IPS DF 6.9 (cell line): ENCODE measurements at places on chromosomes 3 and 15.

DNA sequence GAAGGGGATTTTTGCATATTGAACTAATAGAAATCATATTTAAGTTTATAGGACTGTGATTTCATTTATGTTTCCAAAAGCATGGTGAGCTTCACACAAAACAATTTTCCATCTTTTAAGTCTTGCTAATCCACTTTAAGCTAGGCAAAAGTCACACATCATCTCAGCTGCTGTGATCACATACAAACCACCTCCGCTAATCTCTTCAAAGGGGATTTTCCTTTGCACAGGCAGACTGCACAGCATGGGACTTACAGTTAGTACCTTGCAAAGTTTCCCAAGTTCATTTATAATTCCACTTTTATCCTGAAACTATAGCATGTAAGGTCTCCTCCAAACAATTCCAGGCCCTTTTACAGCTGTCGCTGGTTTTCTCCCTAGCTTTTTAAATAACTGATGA lies 225.1 kb upstream of the CNTN3 start:
- DNase-seq = no peak

DNA sequence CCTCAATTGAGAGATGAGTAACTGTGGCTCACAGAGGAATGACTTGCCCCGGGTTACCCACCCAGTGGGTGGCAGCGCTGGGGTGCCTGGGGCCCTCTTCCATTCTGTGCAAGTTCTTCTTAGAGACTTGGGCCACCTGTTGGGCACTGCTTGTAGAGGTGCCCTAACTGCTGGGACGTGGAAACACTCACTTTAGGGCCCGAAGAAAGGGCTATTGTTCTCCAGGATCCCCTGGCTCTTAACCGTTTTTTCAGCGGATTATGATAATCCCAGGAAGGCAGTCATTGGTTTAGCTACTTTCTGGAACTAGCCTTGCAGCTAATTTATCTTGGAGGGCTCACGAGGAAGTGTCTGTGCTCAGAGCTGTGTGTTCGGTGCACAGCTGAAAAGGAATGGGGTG lies 66.0 kb upstream of the GCNT3 start:
- no peak for DNase-seq

- DNase-seq = no peak
Observed at GRCh38 chr3:152756807-152757206, 78.1 kb upstream of the P2RY1 start.

- no peak for DNase-seq
Observed at GRCh38 chr15:93987068-93987467, 244.3 kb upstream of the MCTP2 start.

GRCh38 chr3:110419601-110420000 lies 652.0 kb upstream of the NECTIN3 start:
- DNase-seq = no peak

- no peak for DNase-seq
Observed at GRCh38 chr15:91664224-91664836, 189.2 kb upstream of the SLCO3A1 start.

- no peak for DNase-seq
Observed at GRCh38 chr15:55499151-55499550, 8.9 kb downstream of the DNAAF4 start.

- DNase-seq = no peak
Observed at GRCh38 chr3:78293284-78293683, 1253.4 kb downstream of the ROBO2 start.

DNA sequence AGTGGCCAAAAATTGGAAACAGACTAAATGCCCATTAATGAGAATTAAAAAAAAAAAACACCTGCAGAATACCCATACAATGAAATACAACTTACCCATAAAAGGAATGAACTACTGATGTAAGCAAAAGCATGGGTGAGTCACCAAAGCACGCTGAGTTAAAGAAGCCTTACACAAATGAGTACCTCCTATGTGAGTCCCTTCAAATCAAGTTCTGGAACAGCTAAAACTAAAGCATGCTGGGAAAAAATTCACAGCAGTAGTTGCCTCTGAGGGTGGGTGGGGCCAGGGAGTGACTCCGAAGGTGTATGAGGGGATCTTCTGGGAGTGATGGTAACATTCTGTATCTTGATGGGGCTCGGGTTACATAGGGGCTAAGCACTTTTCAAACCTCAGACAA lies 11.4 kb downstream of the MYO5C start:
- no peak for DNase-seq

DNA sequence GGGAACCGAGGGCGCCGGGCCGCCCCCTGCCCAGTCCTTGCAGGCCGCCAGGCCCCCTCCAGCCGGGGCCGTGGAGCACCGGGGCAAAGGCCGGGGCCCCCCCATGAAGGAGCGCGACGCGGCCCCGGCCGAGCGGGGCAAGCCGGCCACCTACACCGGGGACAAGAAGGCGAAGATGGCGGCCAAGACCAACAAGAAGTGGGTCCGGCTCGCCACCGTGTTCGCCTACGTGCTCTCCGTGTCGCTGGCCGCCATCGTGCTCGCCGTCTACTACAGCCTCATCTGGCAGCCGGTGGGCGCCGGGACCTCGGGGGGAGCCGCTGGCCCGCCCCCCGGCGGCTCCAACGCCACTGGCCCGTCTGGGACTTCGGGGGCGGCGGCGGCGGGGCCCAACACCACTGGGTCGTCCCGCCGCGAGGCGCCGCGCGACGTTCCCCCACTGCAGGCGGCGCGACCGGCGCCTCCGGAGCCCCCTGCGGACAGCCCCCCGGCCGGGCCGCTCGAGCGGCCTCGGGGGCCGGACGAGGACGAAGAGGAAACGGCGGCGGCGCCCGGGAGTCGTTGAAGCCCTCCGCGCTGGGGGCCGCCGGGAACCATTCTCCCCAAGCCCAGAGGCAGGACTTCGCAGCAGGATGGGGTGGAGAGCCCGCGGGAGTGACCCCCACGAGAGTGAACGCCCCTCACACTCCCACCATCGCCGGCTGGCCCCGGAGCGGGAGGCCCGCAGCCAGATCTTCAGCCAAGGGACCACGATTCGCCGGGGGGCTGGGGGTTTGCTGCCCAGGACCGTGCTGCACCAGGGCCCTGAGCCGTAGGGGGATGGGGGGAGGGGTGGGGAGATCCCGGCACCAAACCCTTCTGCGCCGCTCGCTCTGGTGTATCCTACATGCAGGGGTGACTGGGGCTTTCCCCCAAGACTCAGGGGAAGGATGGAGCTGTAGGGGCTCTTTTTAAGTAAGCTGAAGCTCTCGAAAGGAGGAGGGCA lies 753 bp downstream of the INAFM2 start:
- no peak for DNase-seq

DNA sequence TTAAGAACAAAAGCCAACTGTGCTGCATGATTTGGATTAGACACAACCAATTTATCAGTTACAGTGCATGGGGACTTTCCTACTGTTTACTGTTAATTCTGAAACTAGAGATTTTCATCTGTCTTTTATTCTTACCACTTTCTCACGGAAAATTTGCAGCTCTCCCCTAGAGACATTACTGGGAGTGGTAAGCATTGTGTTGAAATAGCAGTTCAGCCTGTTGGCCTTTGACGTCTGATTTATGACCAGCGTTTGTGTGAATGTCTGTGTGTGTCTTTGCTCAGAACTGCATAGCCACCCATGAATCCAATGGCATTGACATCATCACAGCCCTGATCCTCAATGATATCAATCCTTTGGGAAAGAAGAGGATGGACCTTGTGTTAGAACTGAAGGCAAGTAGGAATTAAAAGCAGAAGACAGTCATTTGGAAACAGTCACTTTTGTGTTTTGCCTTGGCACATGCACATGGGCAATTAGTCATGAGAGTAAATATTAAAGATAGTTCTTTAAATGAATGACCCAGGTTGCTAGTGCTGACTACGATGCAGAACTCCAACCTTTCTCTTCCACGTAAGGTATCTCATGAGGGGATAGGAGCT lies 202.2 kb upstream of the BHLHE40 start:
- no peak for DNase-seq

GRCh38 chr15:40443846-40444245 lies 3.1 kb downstream of the BAHD1 start:
- DNase-seq = no peak

DNA sequence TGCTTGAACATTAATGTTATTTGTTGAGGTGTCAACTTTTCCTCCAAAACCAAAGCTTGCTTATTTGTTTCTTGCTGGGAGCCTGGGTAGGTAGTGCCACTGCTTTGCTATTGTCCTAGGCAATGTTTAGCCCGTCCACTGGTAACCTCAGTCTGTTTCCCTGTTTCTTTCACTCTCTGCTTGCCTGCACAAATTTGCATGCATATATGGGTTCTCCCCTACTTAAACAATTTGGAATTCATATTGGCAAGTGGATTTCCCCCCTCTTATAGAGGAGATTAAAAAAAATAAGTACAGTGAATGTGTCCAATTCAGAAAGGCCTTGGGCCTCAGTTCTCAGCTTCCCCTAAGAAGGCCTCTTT lies 45.0 kb upstream of the BOC start:
- DNase-seq = no peak

DNA sequence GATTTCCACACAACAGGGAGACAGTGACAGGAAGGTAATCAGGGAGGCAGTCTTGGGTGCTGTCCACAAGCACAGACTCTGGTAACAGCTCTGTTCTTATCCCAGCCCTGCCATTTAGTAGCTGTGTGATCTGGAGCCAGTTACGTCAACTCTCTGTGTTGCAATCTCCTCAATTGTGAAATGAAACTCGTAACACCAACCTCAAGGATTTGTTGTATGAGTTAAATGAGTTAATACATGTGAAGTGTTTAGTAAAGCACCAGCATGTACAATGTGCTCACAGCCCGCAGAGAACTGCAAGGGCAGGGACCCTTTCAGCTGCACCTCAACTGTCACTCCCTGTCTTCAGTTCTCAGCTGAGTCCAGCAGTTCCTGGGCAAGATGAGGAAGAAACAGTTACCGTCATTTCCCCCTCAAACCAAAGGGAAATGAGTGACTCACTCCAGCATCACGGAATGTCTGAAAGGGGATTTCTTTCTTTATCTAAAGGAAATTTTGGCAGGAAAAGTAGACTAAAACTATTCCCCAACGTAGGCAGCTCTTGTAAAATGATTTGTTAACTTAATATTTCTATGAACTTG lies 39.9 kb upstream of the MB21D2 start:
- DNase-seq = no peak

- no peak for DNase-seq
Observed at GRCh38 chr15:65963911-65964482, 94.7 kb downstream of the RAB11A start.

- DNase-seq = no peak
Observed at GRCh38 chr15:36877796-36878683, 222.3 kb downstream of the MEIS2 start.

GRCh38 chr3:97983933-97984491 lies 11.8 kb upstream of the RIOX2 start:
- no peak for DNase-seq

DNA sequence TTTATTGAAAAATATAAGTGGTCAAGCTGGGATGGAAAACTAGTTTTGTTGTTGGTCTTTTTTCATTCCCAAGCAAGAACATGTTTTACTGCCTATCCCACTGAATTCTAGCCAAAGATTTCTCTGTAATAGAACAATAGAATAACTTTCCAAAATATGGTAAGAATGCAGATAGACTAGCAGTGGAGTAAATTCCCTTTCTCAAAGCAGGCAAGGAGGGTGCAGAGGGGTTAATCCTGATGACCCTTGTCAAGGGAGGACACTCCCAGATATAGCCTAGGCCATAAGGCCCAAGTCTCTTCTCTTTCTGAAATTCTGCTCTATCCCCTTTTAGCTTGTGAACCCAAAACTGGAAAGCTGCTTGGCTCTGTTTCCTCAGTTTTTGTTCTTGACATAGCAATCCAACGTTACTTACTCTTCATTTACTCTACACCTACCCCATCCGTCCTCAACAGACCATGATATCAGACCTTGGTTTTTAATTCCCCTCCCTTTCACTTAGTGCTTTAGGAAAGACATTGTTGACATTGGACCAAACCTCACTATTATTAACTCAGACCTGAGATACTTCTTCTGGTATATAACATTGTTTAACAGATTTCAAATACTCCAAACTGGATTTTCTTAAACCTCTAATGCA lies 453.6 kb upstream of the THBS1 start:
- DNase-seq = no peak

GRCh38 chr15:96586901-96587300 lies 256.4 kb downstream of the NR2F2 start:
- DNase-seq = no peak

DNA sequence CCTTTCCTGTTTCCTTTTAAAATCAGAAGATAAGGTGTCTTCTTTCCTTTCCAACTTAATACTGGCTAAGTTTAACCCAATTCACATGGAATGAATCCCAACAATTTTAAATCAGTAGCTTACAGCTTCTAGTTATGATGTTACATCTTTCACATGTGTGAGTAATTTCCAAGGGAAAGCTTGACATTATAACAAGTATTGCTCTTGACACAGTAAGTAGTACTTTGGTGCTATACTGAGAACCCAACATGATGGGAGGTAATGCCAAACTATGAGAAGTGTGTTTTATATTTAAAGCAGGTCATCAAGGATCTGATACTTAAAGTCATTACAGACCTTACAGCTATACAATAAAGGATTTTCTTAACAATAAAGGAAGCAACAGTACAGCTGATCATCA lies 29.1 kb downstream of the RABL3 start:
- no peak for DNase-seq

GRCh38 chr3:102036017-102036416 lies 186.7 kb downstream of the NFKBIZ start:
- DNase-seq = no peak

DNA sequence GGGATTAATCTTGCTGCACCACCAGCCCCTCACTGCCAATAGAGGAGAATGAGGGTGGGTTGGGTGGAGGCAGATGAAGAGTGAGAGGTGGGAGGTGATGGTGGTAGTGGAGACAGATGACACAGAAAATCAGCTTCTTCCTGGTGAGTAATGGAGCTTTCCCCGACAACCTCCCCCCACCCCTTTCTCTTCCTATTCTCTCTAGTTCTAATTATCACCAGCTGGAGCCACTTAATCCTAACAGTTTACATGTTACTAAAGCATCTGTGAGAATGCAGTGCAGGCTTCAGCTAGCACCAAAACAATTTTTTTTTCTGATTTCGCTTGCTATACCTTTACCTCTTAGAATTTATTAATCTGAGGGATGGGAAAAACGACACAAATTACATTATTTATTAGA lies 116.1 kb upstream of the DNAJC19 start:
- DNase-seq = no peak

DNA sequence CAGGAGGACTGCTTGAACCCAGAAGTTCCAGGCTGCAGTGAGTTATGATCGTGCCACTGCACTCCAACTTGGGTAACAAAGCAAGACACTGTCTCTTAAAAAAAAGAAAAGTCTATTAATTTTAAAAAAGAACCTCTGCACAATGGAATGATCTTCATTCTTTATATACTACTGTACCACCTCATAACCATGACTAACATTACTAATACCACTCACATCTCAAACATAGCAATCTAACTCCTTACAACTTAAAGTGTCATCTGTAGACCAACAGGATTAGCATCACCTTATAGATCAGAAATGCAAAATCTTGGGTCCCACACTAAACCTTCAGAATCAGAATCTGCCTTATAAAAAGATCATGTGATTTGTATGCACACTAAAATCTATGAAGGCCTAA lies 48.8 kb upstream of the MAP4 start:
- no peak for DNase-seq

DNA sequence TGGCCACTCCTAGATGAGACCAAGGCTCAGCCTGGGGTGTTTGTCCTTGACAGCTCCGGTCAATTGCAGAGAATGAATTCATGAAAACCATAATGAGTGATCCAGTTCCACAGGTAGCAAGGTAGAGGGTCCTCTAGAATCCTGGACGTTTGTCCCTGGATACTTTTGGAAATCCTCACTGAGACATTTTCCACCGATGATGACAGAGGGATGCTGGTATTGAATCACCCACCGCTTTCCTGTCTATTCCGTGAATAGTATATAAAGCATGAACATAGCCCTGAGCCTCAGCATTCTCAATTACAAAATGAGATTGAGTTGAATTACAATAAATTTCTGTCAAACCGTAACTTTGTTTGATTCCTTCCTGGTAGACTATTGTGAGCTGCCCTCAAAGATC lies 5.7 kb upstream of the DCUN1D1 start:
- no peak for DNase-seq
